ENCODE measurements at places on chromosomes 1 and 21.

GRCh38 chr1:216168546-216168945 lies 254.7 kb downstream of the USH2A start:
- DNase-seq, result no peak

DNA sequence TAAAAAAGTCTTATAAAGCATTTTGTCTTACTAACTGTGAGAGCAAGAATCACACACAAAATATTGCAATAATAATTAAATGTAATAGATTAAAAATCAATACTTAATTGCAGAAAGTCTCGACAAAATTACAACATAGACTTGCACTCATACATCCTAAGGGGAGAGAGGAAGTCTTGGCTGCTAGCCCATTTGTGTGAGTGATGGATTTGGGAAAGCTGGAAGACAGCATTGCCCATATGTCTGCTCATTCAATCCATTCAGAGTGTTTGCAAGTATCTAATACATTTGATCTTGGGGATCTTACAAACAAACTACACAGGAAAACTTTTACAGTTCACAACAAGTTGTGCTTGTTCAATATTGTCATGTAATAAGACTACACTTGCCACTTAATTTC lies 140.5 kb downstream of the COL11A1 start:
- no peak for DNase-seq

DNA sequence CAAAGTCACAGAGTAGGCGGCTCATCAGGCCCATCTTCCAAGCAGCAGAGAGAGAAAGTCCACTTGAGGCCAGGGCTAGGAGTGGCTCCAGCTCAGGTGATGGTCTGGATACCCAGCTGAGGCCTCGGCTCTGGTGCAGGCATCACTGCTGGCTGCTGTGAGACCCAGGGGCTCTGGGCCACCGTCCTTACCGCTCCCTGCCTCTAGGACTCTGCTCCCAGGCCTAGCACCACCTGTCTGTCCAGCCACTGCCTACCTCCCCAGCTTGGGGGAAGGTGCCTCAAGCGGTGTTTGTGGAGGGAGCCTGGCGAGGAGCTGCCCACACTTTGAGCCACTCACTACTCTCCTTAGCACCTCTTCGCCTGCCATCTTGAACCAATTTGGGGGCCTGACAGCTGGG lies 57.9 kb downstream of the DMRTB1 start:
- DNase-seq, result no peak

- DNase-seq, result no peak
These were observed 76.6 kb downstream of the GIPC2 start for GRCh38 chr1:78122389-78122788.

GRCh38 chr21:20998886-20999285 lies 677 bp downstream of the NCAM2 start:
- no peak for DNase-seq

- DNase-seq, result no peak
These were observed 1.8 kb upstream of the CAP1 start for GRCh38 chr1:40038697-40039096.

DNA sequence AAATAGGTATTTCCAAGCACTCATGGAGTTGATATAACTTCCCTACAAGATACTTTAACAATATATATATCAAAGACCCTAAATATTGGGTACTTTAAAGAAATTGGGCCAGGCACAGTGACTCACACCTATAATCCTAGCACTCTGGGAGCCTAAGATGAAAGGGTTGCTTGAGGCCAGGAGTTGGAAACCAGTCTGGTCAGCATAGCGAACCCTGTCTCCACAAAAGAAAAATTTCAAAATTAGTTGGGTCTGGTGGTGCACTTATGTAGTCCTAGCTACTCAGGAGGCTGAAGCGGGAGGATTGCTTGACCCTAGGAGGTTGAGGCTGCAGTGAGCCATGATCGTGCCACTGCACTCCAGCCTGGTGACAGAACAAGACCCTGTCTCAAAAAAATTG lies 393.9 kb upstream of the DEPDC1 start:
- DNase-seq, result no peak

GRCh38 chr1:1127551-1128451 lies 11.9 kb upstream of the C1orf159 start:
- DNase-seq, result no peak

- no peak for DNase-seq
These were observed 983.4 kb upstream of the PRMT6 start for GRCh38 chr1:106072909-106073600.

DNA sequence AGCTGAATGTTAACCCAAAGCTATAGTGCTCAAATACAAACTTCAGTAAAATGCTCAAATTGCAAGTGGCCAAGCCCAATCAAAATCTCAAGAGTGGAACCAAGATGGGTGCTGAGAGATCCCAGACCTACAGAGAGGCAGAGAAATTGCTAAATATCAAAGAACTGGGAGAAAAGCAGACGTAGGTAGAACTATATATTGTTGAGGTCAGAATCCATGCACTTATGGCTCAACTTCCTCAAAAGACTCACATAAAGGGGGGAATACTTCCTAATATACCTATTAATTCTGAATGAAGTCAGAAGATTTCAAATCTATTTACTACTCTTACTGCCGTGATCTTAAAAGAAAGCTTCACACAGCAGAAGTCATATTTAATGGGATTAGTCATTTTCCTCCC lies 65.2 kb downstream of the PUM1 start:
- DNase-seq, result no peak

- no peak for DNase-seq
These were observed 108.3 kb downstream of the KCND3 start for GRCh38 chr1:111880881-111881837.

DNA sequence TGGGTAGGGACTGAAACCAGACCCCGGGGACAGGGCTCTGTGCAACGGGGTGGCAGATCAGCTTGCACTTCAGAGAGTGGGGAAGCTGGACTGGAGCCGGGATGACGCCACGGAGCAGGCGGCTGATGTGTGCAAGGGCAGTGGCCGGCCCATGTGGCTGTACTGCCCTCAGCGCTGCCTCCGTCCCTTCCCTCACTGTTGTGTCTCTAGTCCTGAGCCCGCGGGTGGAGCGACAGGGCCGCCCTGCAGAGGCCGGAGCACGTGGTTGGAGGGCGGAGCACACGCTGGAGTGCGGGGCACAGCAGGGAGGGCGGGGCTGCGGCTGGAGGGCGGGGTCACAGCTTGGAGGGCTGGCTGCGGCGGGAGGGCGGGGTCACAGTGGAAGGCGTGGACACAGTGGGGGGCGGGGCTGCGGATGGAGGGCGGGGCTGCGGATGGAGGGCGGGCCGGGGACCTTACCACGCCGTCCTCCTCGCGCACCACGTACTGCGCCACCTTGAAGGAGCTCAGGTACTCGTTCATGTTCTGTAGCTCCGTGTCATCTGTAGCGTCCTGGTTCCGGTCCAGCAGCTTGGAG lies 52.4 kb downstream of the CHD5 start:
- DNase-seq, result peak; percentile 82

- no peak for DNase-seq
These were observed 12.4 kb downstream of the NRIP1 start for GRCh38 chr21:15052459-15052763.

DNA sequence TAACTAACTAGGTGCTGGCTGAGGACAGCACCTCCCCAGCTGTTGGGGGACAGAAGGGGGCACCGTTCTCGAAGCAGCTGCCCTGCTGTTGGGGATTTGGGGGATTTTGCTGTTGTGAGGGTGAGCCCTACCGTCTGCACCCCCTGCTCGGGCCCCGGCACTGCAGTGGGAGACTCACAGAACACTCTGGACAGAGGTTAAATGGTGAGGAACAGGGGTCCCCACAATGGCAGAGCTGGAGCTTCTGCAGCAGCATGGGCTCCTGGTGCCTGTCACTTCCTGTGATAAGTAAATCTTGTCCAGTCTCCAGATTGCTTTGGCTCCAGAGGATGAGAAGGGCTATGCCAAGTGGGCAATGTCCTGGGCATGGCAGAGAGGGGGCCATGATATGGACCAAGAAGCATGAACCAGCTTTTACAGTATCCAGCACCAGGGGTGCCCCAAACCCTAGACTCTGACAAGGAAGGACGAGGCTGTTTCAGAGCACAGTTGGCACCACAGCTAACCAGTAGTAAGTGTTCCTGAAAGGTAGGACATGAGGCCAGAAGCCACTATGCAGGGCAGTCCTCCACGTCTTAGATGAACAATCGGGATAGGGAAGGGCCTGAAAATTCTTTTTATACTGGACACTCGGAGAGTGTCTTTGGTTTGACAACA lies 365.1 kb upstream of the VAMP3 start:
- DNase-seq, result peak; percentile 32

- DNase-seq, result no peak
These were observed 614.3 kb downstream of the NCAM2 start for GRCh38 chr21:21612466-21612865.

- no peak for DNase-seq
These were observed 74.3 kb downstream of the ETS2 start for GRCh38 chr21:38879912-38880576.

Data from activated CD8-positive, alpha-beta memory T cell treated with anti-CD3 and anti-CD28 coated beads for 24 hours (primary cell).